Mesothelial cell of epicardium (in vitro differentiated cells): ENCODE measurements at places on chromosomes 4 and X. TPM values are rescaled to one million over a fixed set of nuclear protein-coding genes. Genes with fewer than 3 reads are reported as not detected.

Gene RPA4
- 0.87 to 1.6 TPM (median 1.2 TPM) in 3 replicates for total RNA-seq

Gene LIMCH1
- total RNA-seq, result 65.1 to 66.8 TPM (median 65.2 TPM) in 3 replicates

Gene HSFX2
- not detected in 3 replicates for total RNA-seq

Gene IL9R
- total RNA-seq, result 0.16 TPM in 2 of 3 replicates, not detected in the other

Gene TMEM47
- total RNA-seq, result 11.1 to 11.8 TPM (median 11.8 TPM) in 3 replicates

Gene NUP62CL
- 2.5 to 4.0 TPM (median 2.7 TPM) in 3 replicates for total RNA-seq

Gene VSIG1
- total RNA-seq, result 0.23 to 0.54 TPM (median 0.24 TPM) in 3 replicates

Gene FRMD7
- 0.07 to 0.18 TPM (median 0.13 TPM) in 3 replicates for total RNA-seq

Gene FAM47E
- 1.2 to 2.6 TPM (median 2.3 TPM) in 3 replicates for total RNA-seq

Gene PDGFC
- 80.5 to 86.0 TPM (median 83.5 TPM) in 3 replicates for total RNA-seq

Gene MMRN1
- not detected in 3 replicates for total RNA-seq

Gene GPRASP2
- 22.5 to 25.7 TPM (median 23.5 TPM) in 3 replicates for total RNA-seq

Gene ZFP42
- 16.6 to 18.9 TPM (median 17.5 TPM) in 3 replicates for total RNA-seq

Gene LRP2BP
- total RNA-seq, result 1.4 to 1.9 TPM (median 1.6 TPM) in 3 replicates

Gene TRPC3
- 0.18 to 0.34 TPM (median 0.29 TPM) in 3 replicates for total RNA-seq

Gene ADAM29
- not detected in 3 replicates for total RNA-seq

Gene RAB9A
- total RNA-seq, result 18.6 to 21.0 TPM (median 20.6 TPM) in 3 replicates

Gene IGFBP7
- total RNA-seq, result 98.5 to 114 TPM (median 107 TPM) in 3 replicates

Gene WDR19
- total RNA-seq, result 54.6 to 65.0 TPM (median 55.7 TPM) in 3 replicates

Gene MAGEA2
- not detected in 3 replicates for total RNA-seq

Gene GATA1
- not detected in 3 replicates for total RNA-seq

Gene SRPX2
- total RNA-seq, result 13.7 to 16.2 TPM (median 15.1 TPM) in 3 replicates

Gene SSX2
- total RNA-seq, result not detected in 3 replicates

Gene FAM133A
- total RNA-seq, result 0.57 to 0.98 TPM (median 0.89 TPM) in 3 replicates

Gene TMPRSS11E
- 0.11 to 0.51 TPM (median 0.38 TPM) in 3 replicates for total RNA-seq

Gene ZXDB
- total RNA-seq, result 9.0 to 9.7 TPM (median 9.4 TPM) in 3 replicates

Gene TENM3
- total RNA-seq, result 104 to 107 TPM (median 106 TPM) in 3 replicates

Gene TEX13D
- not detected in 3 replicates for total RNA-seq

Gene CDS1
- total RNA-seq, result 18.7 to 20.2 TPM (median 18.7 TPM) in 3 replicates
